ENCODE measurements at places on chromosomes 16 and 17. TPM values are rescaled to one million over a fixed set of nuclear protein-coding genes. Genes with fewer than 3 reads are reported as not detected.

GRCh38 chr17:41653892-41654677, 29.7 kb upstream of the KRT17 start:
- no peak for ATAC-seq

DNA sequence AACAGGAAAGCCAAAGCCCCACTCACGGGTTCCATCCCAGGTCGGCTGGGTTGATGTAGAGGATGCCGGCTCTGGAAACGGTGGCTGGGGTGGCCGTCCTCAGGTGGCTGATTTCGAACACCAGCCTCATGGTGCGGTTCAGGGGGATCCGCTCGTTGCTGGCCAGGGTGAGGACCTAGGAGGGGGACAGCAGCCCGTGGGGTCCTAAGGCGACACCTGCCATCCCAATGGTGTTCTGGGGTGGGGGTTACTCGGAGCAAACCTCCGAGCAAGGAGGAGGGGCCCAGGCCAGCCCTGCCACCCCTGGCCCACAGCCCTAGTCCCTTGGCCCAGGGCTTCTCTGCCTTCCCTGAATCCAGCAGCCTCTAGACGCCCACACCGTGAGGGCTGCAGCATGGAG, 86.5 kb downstream of the DNAH17 start:
- ATAC-seq: no peak

GRCh38 chr17:143785-144281, 6.5 kb downstream of the SCGB1C2 start:
- peak; percentile 89 for ATAC-seq

- ATAC-seq: peak; percentile 63
Measured at GRCh38 chr17:1029196-1029921, 32.4 kb downstream of the TIMM22 start.

- no peak for ATAC-seq
Measured at GRCh38 chr17:28738680-28739384, 5.0 kb upstream of the TRAF4 start.

- no peak for ATAC-seq
Measured at GRCh38 chr16:19123535-19124178, 9.9 kb downstream of the ITPRIPL2 start.

- ATAC-seq: no peak
Measured at GRCh38 chr17:39169101-39169500, 3.1 kb upstream of the ARL5C start.

GRCh38 chr17:22718689-22719088, 1026.4 kb downstream of the KCNJ18 start:
- ATAC-seq: no peak

DNA sequence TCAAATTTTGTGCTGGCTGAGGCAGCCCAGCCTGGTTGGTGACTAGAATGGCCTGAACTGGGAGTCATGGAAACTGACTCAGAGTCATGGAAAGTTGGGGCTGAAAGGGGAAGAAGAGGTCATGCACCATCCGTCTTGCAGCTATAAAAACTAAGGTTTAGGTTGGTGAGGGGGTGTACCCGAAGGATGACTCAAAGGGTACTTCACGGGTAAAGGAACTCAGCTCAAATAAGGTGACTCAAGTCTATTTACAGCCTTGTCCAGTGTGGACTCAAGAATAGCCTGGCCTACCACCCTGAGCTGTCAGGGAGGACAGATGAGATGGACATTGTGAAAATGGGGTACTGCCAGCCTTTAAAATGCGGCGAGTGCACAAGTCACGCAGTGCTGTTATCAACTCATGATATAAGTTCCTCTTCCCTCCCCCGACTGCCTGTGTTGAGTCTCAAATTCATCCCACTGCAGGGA, 18.6 kb downstream of the CD300LB start:
- ATAC-seq: peak; percentile 34

HNF1B gene
- total RNA-seq: not detected

PVALEF gene
- total RNA-seq: not detected

CRYBA1 gene
- total RNA-seq: not detected

MT4 gene
- total RNA-seq: not detected

NARF gene
- 30.4 TPM for total RNA-seq

LGALS9B gene
- total RNA-seq: not detected

Measured in gastroesophageal sphincter (tissue), 4 donors.